NCI-H2081 (cell line): ENCODE measurements at places on chromosomes 2 and 18.

GRCh38 chr2:75632091-75632701 lies 14.4 kb upstream of the MRPL19 start:
- DNase-seq, result no peak

DNA sequence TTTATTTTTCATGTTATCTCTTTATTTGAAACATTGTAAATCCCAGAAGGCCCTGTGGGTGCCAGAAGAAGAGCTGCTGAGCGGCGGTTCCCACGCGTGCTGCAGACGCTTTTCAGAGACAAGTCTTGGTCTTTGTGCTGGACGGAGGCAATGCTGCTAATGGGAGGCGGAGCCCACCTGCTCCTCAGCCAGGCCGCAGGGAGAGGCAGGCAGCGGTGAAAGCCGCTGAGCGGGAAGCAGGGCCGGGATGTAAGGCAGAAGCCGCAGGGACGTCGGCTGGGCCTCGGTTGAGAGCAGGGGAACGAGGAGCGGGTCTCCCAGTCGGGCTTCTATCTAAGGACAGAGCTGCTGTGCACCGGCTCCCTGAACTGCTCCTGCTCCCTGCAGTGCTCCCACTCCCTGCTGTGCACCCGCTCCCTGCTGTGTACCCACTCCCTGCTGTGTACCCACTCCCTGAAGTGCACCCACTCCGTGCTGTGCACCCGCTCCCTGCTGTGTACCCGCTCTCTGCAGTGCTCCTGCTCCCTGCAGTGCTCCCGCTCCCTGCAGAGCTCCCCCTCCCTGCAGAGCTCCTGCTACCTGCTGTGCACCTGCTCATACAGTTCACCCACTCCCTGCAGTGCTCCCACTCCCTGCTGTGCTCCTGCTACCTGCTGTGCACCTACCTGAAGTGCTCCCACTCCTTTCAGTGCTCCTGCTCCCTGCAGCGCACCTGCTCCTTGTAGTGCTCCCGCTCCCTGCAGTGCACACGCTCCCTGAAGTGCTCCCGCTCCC lies 16.4 kb downstream of the TMEM18 start:
- no peak for DNase-seq

DNA sequence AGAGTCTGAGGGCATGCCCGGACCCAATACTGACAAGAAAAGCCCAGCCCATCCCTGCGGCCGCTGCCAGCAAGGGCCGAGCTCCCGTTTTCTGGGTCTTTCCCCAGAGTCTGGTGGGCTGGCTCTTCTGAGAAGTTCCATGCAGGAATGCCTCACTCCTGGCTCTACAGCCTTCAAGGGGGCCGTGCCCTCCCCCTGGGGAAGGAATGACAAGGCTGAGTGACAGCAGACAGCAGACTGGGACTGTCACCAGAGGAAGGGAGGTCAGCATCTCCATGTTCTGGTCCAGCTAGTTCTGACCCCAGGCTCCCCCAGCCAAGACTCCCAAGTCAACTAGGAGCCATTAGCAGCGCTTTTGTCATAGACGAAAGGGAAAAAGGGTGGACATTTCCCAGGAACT lies 13.0 kb upstream of the SEMA4C start:
- DNase-seq, result no peak

DNA sequence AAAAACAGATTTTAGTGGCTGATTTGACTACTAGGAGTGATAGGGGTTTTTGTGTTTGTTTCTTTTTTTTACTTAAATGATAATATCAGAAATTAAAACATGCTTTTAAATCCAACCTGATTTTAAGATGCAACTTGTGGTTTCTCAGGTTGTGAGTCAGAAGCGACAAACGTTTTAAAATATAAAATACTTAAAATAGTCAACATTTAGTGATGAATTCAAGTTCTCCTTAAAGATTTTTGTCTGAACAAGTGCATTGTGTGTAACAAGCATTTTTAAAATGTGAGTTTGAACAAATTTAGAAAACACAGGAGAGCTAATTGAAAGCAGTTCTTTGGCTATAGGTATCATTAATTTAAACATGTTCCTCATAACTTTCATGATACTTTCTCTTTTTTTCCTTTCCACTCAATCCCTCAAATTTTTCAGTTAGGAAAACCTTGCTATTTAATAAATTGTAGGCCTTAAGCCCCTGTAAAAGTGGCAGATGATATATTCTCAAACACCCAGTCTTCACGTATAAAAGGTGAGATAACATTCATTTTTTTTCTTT lies 3.6 kb downstream of the TBR1 start:
- DNase-seq, result no peak

- no peak for DNase-seq
Measured at GRCh38 chr2:208415897-208416296, 9.3 kb downstream of the PTH2R start.

DNA sequence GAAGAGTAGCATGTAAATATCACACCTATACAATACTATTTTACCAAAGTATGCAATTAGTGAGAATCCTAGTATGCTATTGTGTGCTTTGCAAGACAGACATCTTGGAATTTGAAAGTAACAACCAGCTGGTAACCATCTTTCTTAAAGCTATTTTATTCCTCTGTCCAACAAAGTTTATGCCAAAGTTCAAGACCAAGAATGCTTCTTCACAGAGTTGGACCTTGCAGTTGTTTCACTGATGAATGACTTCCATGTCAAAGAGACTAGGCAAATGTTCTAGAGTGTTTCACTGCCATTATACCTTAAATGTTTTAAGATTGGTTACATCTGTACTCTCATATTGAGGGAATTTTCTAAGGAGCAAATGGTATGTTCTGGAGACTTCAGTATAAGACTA lies 215.2 kb upstream of the CRIM1 start:
- no peak for DNase-seq

DNA sequence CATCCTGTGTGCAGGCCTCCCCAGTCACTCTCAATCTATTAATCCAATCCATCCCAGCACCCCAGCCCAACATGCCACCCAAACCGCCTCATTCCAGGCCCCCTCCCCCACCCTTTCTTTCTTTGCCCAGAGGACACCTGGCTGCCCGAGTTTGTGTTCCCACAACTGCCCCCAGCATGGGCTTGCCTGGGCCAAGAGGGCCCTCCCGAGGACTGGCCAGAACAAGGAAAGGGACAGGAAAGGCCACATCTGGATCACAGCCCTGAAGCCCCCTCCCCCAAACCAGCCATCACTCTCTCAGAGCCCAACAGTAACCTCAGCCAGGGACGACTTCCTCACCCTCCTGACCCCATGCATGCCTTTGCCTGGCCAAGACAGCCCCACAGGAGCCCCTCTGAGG lies 1.2 kb downstream of the TNS1 start:
- no peak for DNase-seq

DNA sequence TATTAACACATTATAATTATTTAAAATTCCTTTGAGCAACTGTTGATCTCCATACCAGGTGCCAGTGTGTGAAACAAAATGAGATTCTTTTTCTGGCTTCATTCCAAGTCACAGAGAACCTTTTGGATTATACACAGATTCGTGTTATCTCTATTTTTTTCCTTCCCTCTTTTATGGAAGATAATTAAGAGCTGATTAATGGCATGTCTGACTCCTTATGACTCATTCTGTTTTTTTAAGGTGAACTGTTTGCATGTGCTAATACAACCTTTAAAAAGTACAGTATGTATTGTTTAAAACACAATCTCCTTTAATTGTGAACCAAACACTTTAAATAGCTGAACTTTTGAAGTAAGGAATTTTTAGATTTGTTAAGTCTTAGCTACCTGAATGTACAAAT lies 39.3 kb downstream of the PELI1 start:
- no peak for DNase-seq

DNA sequence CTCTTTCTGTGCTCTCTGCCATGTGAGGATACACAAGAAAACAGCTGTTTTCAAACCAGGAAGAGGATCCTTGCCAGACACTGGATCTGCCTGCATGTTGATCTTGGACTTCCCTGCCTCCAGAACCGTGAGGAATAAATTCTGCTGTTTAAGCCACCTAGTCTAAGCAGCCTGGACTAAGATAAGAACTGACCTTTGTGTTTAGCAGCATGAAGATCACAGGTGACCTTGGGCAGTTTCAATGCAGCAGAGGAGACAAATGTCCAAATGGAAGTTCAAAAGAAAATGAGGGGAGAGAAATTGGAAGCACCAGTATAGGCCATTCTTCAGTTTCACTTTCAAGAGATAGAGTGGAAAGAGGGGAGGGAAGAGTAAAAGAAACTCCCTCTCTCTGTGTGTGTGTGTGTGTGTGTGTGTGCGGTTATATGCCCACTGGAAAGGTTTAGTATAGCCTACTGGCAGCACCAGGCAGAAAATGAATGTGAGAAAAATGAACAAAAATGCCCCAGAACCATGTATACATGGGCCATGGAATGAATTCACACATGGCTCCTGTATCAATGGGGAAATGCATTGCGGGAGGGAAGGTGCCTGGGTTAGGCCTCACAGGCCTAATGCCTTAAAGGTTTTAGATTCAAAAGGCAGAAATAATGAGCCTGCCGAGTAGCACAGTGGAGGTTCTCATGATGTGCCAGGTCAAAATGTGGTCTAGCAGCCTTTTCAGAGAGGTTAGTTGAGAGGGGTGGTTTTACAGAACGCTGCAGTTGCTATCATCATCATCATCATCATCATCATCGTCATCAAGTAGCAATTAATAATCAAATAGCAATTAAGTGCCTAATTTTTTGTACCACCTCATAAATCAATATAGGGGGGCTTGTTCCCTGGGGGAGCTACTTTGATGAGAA lies 1.1 kb upstream of the CERS6 start:
- DNase-seq, result no peak

DNA sequence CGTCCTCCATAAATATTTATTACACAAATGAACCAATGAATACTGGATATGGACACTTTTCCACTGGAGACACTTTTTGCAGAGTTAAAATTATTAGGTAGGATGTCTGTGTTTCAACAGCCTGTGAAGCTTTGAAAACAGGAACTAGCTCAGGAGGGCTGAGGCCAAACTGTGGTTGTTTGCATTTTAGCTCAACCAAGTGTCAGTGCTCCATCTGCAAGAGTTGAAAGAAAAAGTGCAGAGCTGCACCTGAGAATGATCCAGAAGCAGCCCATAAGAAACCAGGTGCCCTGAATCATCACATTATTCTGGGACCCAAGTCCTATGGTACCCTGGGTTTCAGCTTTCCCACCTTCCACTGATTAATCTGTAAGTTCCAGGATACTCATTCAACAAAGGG lies 180.4 kb downstream of the TRIB2 start:
- no peak for DNase-seq

DNA sequence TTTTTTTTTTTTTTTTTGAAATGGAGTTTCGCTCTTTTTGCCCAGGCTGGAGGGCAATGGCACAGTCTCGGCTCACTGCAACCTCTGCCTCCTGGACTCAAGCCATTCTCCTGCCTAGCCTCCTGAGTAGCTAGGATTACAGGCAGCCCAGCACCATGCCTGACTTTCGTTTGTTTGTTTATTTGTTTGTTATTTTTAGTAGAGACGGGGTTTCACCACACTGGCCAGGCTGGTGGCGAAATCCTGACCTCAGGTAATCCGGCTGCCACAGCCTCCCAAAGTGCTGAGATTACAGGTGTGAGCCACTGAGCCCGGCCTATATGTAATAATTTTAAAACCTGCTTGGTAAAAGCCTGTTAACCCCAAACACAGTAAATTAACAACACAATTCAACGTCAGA lies 435.7 kb downstream of the LRRTM4 start:
- DNase-seq, result no peak
